Heart right ventricle (tissue), 16 donors: ENCODE measurements at places on chromosomes 4 and X. TPM values are rescaled to one million over a fixed set of nuclear protein-coding genes. Genes with fewer than 3 reads are reported as not detected.
A peak's percentile ranks its signal among the peaks of the same experiment; 100 is the strongest.

- no peak for DNase-seq
Measured at GRCh38 chrX:13697976-13698375, 9.0 kb downstream of the RAB9A start.

- no peak for DNase-seq
Measured at GRCh38 chr4:109972786-109973528, 60.3 kb downstream of the EGF start.

DNA sequence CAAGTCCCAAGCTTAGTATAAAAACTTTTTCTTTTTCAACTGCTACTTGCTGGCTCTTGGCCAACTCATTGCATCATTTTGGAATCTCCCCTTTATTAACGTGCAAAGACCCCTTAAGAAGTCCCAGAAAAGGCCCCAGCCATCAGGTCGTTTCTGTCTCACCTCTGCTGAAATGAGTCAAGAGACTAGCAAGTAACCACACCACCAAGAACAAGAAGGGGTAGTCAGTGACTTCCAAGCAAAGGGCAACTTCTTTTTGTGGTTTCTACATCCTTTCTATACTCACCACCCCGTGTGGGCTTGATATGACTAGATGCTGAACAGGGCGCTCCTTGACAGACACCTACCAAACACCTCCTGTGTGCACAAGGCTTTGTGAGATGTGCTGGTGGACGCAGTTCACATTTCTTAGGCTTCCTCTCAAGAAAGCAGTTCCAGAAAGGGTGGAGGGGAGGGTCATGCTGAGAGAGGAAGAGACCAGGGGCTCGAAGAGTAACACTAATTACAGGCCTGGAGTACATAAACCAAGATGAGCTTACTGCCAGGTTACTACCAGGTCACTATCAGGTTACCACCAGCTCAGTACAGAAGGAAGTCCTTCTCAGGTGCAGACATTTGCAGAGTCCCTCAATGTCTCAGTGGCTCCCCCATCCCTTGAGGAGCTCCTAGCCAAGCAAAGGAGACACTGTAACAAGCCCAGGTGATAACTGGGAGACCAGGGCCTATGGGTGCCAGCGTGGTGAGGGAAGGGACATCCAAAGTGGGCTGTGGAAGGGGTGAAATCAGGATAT is 19.3 kb downstream of the JAKMIP1 start:
- DNase-seq = no peak

- no peak for DNase-seq
Measured at GRCh38 chrX:144730471-144730870, 516.8 kb upstream of the SPANXN1 start.

- DNase-seq = no peak
Measured at GRCh38 chrX:6660567-6661264, 125.8 kb upstream of the VCX3A start.

- DNase-seq = peak; percentile 26
Measured at GRCh38 chr4:153152501-153153338, 51.5 kb upstream of the TRIM2 start.

GRCh38 chr4:15303052-15303641 is 124.7 kb upstream of the C1QTNF7 start:
- no peak for DNase-seq

GRCh38 chr4:158710814-158711213 is 12.4 kb downstream of the PPID start:
- no peak for DNase-seq

DNA sequence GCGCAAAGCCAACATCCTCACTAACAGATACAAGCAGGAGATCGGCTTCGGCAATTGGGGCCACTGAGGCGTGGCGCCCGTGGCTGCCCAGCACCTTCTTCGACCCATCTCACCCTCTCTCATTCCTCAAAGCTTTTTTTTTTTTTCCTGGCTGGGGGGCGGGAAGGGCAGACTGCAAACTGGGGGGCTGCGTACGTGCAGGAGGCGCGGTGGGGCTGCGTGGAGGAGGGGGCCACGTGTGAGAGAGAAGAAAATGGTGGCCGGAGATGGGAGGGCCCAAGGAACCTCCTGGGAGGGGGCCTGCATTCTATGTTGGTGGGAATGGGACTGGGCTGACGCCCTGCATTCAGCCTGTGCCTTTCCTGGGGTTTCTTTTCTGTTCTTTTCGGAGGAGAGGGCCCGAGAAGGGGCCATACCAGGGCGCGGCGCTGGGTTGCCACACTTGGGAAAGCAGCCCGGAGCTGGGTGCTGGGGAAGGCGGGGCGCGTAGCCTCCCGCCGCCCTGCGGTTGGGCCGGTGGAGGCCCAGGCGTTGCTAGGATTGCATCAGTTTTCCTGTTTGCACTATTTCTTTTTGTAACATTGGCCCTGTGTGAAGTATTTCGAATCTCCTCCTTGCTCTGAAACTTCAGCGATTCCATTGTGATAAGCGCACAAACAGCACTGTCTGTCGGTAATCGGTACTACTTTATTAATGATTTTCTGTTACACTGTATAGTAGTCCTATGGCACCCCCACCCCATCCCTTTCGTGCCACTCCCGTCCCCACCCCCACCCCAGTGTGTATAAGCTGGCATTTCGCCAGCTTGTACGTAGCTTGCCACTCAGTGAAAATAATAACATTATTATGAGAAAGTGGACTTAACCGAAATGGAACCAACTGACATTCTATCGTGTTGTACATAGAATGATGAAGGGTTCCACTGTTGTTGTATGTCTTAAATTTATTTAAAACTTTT is 4.5 kb downstream of the MID1IP1 start:
- peak; percentile 68 for DNase-seq

GRCh38 chrX:46912603-46913491 is 626 bp downstream of the JADE3 start:
- peak; percentile 41 for DNase-seq

GRCh38 chrX:132677233-132677716 is 188.4 kb upstream of the MBNL3 start:
- no peak for DNase-seq

DNA sequence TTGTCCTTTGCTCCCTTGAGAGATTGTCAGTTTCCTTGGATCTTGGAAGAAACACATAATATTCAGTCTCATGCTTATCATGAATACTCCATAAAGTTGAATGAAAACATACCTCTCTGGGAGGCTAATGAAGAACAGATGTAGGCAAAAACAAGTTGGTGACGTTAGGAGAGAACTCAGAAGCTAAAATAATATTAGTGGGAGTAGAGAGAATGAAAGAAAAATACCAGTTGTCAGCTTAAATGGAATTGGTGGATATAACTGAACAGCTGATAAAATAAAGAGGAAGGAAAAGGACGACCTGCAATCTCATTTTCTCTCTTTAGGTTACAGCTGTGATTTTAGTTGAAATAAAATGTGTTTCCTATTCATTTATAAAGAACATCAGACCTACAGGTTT is 124.8 kb downstream of the SNCA start:
- no peak for DNase-seq

DNA sequence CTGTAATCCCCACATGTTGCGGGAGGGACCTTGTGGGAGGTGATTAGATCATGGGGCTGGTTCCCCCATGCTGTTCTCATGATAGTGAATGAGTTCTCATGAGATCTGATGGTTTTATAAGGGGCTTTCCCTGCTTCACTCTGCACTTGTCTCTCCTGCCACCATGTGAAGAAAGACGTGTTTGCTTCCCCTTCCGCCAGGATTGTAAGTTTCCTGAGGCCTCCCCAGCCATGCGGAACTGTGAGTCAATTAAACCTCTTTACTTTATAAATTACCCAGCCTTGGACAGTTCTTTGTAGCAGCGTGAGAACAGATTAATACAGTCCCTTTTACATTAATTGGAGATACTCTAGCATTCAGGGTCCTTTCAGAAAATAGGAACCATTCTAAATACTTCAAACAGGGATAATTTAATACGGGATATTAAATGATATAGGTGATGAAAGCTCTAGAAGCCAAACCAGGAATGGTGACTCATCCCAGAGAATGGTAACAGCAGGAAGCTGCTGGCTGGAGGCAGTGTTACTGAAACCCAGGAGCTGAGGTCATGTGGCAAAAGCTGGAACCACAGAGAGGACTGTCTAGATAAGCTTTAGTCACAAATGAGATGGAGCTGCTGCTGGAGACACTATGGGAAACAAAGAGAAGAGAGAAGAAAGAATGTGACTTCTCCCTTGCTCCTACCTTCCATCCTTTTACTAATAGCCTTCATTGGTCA is 57.3 kb downstream of the GSTCD start:
- no peak for DNase-seq

- DNase-seq = no peak
Measured at GRCh38 chrX:20967725-20968124, 406.5 kb upstream of the CNKSR2 start.

GRCh38 chr4:137676357-137676998 is 144.2 kb upstream of the PCDH18 start:
- DNase-seq = no peak

- no peak for DNase-seq
Measured at GRCh38 chr4:95362066-95362465, 186.7 kb downstream of the UNC5C start.

- DNase-seq = peak; percentile 37
Measured at GRCh38 chr4:6019316-6020263, 1.4 kb upstream of the C4orf50 start.

DNA sequence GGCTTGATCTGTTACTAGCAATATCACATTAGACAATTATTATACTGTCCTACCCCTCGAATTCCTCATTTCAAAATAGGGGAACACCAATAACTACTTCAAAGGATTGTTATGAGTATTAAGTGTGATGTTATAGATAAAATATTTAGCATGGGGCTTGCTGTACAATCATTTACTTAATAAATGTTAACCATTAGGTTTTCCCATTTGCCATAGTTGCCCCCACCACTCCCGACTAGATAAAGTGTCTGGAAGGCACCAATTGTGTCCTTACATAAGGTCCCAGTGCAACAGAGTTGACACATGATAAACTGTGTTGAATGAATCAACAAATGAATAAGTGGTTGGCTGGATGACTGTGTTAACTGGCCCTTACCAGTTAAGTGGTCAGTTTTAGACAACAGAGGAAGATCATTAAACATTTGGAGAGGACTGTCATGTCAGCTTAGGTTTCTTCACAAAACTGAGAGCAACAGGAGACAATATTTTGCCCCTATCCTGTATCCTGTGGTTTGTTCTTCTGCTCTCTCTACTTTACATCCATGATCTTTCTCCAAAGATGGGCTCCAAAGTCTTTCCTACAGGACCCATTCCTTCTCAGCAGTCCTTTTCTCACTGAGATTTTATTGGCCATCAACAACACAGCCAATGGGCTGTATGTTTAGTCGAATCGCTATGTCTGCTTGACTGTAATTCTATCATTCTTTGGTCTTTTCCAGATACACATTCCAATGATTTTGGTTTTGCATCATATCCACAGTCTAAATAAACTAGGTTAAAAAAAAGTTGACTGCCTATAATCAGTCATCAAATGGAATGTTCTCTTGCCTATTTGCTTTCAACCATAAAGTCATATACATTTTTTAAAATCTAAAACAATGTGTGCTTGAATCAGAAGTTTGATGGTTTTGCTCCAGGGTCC is 74.4 kb downstream of the RNF150 start:
- DNase-seq = no peak

- DNase-seq = no peak
Measured at GRCh38 chrX:68846536-68846935, 17.7 kb downstream of the EFNB1 start.

DNA sequence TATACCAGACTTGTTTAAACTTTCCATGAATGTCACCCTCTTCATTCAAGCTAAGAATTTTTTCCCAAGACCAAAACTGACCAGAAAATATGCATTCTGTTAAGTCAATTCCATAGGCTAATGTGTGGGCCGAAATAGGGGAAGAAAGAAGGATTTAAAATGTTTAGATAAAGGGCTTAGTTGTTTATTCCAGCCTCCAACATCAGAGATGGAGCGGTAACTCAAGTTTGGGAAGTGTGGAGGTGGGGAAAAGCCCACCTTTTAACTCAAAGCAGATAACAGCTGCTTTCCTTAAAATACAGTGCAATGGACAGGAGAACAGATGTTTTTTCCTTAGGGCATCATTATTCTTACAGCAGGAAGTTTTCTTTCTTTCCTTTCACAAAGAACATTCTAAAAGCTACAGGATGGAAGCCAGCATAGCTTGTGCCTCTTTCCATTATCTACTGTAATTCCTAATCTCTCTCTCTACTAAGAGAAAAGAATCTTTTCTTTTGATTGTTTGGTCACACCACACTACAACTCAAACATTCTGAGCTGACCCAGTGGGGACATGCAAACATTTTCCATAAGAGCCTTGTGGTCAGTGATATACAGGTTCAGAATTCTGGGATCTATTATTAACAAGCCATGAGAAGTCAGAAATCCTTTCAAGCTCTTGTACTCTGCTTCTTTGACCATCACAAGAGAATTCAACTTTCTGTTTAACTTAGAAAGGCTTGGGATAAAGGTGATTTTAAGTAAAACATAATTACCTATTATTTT is 101.6 kb downstream of the PDE5A start:
- no peak for DNase-seq

DNA sequence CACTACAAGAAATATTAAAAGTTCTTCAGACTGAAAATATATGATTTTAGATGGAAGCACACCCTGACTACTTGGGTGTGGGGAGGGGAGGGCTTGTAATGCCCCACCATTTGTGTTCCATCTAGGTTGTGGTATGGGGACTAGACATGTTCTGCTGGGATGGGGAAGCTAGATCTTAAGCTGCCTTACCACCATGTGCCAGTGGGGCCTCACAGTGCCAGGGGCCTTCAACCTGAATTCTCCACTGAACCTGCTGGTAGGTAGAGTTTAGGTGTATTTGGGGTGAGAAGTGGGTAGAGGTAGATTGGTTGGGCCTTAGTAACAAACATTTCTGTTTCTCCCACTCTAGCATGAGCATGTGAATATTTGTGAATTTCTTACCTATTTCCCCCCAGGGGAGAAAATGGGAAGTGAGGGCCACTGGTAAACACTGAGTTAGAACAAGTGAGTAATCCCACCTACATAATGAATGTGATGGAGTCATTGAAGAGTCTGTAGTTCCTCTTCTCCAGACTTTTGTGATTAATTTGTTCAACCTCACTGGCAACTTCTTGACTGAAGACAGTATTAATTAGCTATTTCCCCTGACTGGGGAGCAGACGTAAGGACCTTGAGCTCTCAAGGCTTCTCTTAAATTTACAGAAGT is 44.0 kb downstream of the BRCC3 start:
- no peak for DNase-seq

GRCh38 chrX:134171661-134172587 is 65.1 kb upstream of the CCDC160 start:
- peak; percentile 13 for DNase-seq

GRCh38 chr4:102478186-102478585 is 23.0 kb upstream of the NFKB1 start:
- no peak for DNase-seq

The STPG2 gene
- 0.45 TPM for total RNA-seq

The FAM193A gene
- 16.1 TPM for total RNA-seq

The DACH2 gene
- total RNA-seq = not detected

The NAT8L gene
- 0.12 TPM for total RNA-seq

The FAM47E gene
- 3.1 TPM for total RNA-seq

The GPR173 gene
- 0.64 TPM for total RNA-seq

The CLGN gene
- total RNA-seq = 125 TPM

The XAGE2 gene
- total RNA-seq = not detected

The CCDC149 gene
- 9.1 TPM for total RNA-seq

The SULT1E1 gene
- total RNA-seq = not detected

The USP51 gene
- total RNA-seq = 1.5 TPM

The DDX60 gene
- total RNA-seq = 9.0 TPM

The ZFP92 gene
- total RNA-seq = 0.23 TPM

The CFP gene
- total RNA-seq = 1.1 TPM

The ERVMER34-1 gene
- 4.6 TPM for total RNA-seq

The LRCH2 gene
- total RNA-seq = 1.4 TPM

The GAGE12J gene
- total RNA-seq = not detected

The TMSB15B gene
- 0.83 TPM for total RNA-seq

The CFI gene
- 5.2 TPM for total RNA-seq
